ENCODE measurements at places on chromosomes 2 and 18.

GRCh38 chr2:179022685-179023084 lies 27.3 kb downstream of the CCDC141 start:
- no peak for DNase-seq

DNA sequence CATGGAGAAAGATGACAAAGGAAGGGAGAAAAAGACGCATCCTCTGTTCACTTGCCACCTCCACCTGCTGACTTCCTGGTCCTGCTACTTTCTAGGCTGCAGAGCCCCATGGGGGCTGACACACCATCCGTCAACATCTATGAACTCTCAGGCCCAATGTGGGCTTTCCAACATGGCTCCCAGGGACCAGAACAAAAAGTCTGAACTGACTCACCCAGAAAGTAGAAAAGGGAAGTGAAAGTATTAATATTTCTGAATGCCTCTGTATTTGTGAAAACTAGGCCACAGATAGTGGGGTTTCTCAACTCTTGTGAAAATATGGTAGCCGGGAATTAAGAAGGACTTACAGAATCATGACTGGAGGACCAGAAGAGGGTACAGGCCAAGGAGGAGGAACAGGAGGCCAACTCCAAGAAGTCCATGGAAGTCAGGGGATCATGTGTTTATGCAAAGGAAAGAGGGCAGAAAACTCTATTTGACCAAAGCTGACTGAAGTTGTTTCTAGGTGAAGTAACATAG lies 123.1 kb upstream of the CAB39 start:
- DNase-seq = no peak

DNA sequence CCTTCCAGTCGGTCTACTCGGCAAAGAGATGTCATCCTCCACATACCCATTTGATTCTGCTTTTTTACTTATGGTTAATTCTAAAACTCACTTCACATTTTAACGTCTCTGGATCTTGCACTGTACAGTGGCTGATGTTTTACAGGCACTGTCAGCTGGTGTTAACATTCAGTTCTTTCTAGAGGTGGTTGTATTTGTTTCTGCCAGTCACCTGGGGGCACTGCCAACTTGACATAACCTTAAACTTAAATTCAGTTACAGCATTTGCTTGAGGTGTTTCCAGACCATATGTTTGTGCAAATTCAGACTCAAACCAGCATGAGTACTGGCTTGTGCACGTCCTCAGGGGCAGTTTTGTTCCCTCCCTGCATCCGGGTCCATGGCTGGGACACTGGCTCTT lies 5.3 kb upstream of the TMEM185B start:
- DNase-seq = no peak

GRCh38 chr2:3780477-3781402 lies 77.4 kb downstream of the DCDC2C start:
- no peak for DNase-seq

GRCh38 chr2:32820701-32821100 lies 126.1 kb upstream of the LTBP1 start:
- no peak for DNase-seq

- no peak for DNase-seq
Observed at GRCh38 chr2:210072922-210073509, 70.6 kb downstream of the RPE start.

- no peak for DNase-seq
Observed at GRCh38 chr2:30275256-30275655, 43.9 kb downstream of the LBH start.

DNA sequence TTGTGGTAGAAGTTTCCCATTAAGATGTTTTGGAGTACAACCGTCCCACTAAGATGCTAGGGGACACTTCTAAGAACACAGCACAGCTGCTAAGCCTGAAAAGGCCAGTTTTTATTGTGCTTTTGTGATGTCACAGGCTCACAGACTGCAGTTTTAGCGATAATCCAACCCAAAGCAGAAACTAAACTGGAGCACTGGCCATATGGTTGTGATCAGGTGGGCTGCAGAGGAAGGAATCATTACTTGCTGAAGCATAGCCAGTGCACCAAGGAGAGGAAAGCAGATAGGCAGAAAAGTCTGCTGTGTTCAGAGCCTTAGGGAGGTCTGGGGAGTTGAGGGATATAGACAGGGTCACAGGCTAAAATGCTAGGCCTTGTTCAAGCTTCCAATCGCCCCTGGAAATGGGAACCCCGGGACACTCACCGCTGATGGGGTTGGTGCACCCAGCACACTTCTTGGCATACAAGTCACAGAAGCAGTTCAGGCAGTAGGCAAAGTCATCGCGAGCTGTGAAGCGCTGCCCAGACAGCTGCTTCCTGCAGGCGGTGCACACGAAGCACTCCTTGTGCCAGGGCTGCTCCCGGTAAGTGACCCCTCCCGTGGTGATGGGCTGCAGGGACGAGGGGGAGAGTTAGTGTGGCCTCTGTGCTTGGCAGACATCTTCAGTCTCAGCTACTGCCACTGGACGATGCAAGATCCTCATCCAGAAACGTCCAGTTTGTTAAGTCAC lies 25.7 kb downstream of the C2orf49 start:
- no peak for DNase-seq

DNA sequence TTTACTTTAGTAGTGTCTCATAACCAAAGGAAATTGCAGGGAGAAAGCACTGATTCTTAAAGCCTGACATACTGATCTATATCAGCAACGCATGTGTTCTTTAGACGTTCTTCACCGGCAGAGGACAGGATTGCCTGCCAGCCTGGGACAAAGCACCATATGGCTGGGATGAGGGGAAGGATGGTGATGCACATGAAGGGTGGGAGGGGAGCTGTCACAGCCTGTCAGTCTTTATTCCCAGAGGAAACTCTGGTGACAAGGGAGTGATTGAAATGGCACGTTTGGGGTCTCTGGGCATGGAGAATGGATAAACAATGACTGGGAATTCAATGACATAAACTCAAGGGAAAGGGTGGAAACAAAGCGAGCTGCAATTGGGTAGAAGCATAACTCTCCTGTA lies 808.1 kb downstream of the DCC start:
- no peak for DNase-seq

DNA sequence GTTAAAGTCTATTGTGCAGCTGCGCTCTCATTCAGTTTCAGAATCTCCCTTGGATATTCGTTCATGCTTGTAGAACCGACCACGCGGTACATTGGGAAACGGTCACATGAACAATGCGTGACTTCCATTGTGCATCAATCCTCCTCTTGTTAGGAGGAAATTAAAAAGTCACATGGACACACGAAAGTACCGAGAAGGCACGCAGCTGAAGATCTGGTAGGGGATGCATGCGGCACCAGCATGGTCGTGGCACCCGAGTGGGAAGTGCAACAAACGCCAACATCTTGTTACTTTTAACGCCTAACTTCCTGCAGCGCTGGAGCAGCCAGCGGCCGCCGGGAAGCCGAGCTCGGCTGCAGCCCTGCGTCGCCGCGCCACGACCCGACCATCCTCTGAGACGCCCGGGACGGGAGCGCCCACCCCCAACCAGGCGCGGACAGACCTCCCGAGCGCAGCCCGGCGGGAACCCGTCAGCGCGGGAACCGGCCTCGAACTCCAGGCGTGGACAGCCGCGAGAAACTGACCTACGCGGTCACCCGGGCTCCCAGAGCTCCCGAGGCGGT lies 412 bp downstream of the OSBPL1A start:
- peak; percentile 56 for DNase-seq

GRCh38 chr18:54712306-54712705 lies 116.0 kb upstream of the RAB27B start:
- DNase-seq = no peak

- DNase-seq = no peak
Observed at GRCh38 chr2:203659331-203660049, 46.9 kb upstream of the CD28 start.

DNA sequence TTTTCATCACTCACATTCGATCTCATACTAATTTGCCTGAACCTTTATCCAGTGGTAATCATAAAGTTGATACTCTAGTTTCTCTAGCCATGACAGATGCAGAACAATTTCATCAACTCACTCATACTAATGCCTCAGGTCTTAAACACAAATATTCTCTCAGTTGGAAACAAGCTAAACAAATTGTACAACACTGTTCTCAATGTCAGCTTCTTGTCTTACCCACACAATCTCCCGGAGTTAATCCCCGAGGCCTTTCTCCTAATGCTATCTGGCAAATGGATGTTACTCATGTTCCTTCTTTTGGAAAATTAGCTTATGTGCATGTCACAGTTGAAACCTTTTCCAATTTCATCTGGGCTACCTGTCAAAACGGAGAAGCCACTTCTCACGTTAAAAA lies 11.5 kb upstream of the CNOT11 start:
- no peak for DNase-seq

GRCh38 chr2:23614701-23615100 lies 229.7 kb downstream of the KLHL29 start:
- DNase-seq = no peak

DNA sequence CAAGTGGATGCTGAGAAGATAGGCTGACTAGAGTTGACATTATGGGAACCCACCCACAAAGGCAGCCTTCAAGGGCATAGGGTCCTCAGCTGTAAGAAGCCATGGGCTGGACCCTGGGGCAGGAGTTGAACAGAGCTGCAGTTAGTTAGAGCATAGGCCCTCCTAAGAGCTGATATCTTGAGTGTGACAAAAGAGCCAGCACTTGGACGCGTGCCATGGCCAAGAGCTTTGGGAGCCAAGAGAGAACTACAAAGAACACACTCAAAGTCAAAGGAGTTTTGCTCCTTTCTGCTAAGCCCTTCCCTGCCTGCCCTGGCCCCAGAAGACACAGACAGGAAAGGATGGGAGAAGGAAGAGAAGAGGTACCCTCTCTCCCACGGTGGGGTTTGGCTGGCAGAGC lies 29.9 kb upstream of the AGAP1 start:
- no peak for DNase-seq

- no peak for DNase-seq
Observed at GRCh38 chr18:35810520-35810919, 162.0 kb upstream of the RMP24 start.

DNA sequence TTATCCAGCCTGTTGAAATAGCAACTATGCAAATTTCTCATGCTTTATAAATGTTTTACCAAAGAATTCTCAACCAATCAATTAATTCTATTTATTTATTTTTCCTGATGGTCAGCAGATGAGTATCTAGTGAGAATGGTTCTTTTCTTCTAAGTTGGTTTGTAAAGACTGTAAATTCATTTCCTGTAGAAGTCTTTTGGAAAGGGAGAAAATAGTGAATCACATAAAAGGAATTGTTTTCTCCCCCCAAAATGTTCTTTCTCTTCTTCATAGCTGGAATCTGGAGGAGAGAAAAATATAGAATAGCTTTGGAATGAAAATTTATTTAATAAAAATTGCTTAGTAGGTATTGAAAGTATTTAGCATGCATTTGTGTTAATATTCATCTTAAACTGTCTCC lies 836.1 kb upstream of the ZEB2 start:
- DNase-seq = no peak

GRCh38 chr2:235674146-235674545 lies 180.3 kb downstream of the AGAP1 start:
- DNase-seq = no peak

DNA sequence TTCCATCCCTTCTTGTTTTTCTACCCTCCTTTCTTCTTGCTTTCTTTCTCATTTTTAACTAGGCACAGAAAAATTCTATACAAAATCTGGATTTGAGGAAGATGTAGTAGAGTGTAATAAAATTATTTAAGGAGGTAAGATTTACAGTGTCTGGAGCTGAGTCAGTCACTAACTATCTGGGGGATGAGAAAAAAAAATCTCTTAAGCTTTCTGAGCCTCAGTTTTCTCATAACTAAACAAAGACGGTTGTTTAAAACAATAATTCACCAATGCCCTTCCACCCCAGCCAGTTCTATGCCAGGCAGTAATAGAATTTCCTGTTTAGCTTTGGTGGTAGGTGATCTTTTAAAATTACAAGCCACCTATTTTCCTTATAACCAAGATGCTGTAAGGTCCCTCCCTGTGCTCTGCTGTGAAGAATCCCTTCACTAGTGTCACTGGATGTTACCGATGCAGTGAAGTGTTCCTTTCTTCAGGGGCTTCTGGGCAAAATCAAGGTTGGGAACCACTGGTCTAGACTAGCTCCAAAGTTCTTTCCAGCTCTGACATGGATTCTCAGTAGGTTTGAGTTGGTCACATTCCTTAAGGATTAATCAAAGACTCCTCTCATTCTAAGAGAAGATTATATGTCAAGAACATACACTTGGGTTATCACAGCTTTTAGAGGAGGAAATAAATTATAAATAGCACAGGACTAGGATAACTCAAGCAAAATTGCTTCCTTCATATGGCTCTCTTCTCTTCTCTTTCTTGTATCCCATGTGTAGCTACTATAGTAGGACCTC lies 289.0 kb downstream of the CDH2 start:
- DNase-seq = no peak

- DNase-seq = no peak
Observed at GRCh38 chr2:216688731-216689340, 6.5 kb downstream of the IGFBP5 start.

DNA sequence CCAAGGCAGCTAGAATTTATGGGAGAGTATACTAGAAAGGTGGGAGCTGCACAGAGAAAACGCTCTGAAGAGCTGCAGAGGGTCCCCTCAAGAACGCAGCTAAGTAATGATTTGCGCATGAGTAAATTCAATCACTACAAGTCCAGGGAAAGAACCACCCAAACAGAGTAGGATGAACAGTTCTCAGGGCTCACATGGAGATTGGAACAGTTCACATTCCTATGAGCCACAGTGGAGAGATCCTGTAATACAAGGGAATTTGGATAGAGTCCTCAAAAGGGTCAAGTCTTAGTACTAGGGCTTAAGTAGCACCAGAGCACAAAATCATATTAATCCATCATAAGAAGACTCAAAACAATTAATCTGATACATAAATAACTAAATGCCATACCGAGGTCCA lies 12.7 kb downstream of the OLA1 start:
- no peak for DNase-seq

DNA sequence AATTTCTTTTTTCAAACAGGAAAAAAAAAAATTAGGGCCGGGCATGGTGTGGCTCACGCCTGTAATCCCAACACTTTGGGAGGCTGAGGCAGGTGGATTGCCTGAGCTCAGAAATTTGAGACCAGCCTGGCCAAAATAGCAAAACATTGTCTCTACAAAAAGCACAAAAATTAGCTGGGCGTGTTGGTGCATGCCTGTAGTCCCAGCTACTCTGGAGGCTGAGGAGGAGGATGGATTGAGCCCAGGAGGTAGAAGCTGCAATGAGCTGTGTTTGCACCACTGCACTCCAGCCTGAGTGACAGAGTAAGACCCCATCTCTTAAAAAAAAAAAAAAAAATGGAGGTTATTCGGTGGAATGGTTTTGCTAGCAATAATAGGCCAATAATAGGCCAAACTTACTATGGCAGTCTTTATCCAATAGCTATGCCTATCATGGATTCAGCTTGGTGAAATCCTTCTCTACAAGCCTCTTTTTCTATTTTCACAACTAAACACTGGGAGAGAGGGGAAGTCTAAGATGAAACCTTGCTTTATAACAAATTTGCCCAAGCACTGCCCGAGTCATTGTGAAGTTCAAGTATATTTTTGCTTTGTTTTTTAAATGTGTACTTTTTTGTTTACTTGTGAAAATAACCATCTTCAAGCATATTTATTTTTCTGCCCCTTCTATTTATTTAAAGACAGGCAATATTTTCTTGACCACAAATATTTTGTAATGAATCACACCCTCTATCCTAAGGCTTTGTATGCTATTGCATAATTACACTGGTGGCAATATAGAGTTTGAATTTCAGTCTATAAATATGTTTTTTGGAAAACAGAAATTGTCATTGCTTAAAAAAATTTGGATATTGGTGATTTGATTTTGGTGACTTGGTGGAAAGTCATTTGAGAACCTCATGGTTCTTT lies 20.0 kb upstream of the KYNU start:
- DNase-seq = no peak

- no peak for DNase-seq
Observed at GRCh38 chr2:157245846-157246764, 11.4 kb upstream of the GALNT5 start.

Data from T-helper 2 cell (primary cell).